ENCODE measurements at places on chromosomes 16 and 17.

- no peak for DNase-seq
These were observed 30.7 kb upstream of the BAHCC1 start for GRCh38 chr17:81364278-81365147.

DNA sequence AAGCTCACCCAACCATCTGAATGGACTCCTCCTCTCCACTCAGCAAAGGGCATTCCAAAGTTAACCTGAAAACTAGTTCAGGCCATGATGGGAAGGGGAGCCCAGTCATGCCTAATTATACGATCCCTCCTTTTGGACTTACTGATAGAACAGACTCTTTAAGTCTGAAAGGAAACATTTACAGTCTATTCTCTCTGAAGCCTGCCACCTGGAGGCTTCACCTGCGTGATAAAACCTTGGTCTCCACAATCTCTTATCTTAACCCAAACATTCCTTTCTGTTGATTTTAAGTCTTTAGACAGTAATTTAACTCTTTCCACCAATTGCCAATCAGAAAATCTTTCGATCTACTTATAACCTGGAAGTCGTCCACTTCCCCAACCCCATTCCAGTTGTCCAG, 9.0 kb upstream of the MPP2 start:
- no peak for DNase-seq

- peak; percentile 48 for DNase-seq
These were observed 5.9 kb downstream of the KDM6B start for GRCh38 chr17:7839876-7840261.

DNA sequence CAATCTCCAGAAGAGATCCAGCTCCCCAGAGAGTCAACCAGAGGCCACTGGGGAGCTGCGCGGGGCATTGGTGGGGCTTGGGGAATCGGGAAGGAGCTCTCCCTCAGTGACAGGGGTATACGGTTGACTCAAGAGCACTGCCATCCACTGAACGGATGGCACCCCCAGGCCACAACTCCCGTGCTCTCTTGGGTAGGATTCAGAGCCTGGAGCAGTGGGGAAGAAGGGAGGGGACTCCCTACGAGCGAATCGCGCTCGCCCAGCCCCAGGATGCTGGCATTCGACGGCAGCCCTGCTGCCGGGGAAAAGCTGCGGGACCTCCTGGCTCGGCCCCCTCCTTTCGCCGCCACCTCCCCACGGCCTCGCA, 473 bp upstream of the TPPP3 start:
- no peak for DNase-seq

DNA sequence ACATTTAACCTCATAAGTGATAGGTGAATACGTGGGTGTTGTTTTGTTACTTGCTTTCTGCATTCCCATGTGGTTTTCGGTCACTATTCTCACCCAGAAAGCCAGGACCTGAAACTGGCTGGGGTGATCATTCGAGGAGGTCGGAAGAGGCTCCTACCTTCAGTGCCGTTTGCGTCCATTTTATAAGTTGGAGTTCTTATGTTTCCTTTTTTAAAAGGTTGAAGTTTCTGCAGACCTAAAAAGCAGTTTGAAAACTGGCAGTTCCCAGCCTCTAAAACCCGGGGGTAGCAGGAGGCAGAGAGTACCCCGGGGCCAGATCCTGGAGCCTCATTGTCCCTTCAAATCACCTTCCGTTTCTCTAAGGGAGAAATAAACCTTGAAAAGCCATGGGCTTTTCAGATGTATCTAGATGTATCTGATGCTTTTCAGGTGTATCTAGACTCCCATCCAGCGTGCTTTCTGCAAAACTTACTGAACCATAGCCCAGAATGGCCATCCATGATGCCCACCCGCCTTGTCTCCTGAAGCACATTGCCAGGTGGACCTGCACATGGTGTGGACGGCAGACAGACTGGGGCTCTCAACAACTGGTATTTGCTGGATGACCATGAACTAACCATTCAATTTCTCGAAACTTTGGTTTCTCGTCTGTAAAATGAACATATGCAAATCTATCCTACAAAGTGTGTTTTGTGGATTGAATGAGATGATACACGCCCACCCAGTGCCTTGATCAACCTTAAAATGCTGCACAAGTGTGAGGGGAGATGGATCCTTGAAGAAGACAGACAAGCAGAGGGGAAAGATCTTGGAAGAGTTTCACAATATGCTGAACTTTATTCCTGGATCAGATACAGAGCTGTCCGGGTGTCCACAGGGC, 1.3 kb downstream of the NLRC5 start:
- DNase-seq: no peak

DNA sequence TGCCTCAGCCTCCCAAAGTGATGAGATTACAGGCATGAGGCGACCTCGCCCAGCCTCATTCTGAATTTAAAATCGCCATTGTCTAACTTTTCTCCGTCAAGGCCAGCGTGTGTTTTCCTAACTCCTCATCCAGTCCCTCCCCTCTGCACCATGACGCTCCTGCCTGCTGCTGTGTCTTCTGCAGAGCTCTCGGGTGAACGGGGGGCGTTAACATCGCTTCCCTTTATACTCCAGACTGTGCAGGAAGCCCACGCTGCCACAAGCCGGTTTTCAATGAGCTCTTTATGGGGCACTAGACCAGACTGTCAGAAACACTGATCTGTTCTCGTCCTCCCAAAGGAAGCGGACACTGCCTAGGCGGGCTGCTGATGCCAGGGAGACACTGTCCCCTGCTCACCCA, 13.2 kb downstream of the AANAT start:
- no peak for DNase-seq

GRCh38 chr16:15491411-15491810, 57.0 kb downstream of the BMERB1 start:
- DNase-seq: no peak

DNA sequence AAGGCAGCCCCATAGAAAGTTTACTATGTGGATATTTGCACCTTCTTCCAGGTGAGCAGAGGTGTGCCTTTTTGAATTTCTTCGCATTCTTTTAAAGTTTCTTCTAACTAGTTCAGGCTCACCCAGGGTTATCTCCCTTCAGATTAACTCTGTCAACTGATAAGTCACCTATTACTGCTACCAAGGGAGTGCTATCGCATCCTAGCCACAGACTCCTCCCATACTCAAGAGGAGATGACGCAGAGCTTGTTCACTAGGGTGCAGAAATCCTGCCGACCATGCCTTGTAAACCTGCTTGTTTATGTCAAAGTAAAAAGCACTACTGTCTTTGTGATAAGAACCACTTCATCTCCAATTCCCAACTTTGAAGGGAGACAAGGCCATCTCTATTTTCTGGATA, 390.1 kb downstream of the RBFOX1 start:
- no peak for DNase-seq

DNA sequence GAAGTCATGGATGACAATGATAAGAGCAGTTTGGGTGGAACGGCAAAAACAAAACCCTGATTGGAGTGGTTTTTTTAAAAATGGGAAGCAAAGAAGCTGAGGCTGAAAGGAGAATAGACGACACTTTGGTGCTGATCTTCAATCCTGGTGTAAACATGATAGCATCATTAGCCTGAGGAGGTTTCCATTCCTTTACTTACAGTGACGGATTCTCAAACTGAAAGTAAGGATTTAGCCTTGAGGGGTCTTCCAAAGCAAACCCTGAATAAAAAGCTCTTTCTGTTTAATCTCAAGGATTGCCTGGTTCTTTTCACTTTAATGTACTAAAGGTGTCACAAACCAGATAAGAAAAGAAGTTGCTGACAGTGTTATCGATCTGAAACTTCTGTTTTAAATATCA, 69.3 kb downstream of the KCNJ2 start:
- DNase-seq: no peak

DNA sequence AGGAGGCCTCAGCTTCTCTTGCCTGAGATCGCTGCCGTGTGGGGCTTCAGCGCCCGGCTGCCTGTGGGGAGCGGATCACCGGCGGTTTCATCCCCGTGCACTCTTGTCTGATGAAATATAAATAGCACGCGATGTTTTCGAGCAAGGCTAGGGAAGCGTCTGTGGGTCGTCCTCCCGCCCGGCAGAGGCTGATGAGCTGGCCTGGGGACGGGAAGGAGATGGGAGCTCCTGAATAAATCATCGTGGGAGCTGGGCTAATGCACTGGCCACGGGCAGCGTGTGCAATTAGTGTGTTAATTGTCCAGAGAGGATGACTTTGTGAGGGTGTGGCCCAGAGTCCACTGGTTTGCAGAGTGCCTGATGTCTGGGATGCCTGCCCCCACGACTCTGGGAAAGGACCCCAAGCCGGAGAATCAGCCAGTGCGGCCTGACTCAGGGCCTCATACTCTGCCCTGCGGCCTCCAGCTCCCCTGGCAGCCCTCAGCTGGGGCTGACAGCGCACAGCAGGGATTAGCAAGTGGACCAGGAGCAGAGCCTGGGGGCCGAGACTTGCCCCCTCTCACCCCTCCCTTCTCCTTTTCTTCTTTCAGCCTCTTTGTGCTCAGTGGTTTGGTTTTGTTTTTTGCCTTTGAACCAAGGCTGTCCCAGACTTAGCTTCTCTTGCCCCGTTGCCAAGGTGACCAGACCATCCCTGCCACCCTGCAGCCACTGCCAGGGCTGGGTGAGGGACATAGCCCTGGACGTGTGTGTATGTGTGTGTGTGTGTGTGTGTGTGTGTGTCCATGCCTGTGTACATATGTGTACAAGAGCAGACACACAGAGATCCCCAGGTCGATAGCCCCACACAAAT, 21.4 kb downstream of the KCNJ12 start:
- DNase-seq: peak; percentile 71

- peak; percentile 37 for DNase-seq
These were observed 3.3 kb downstream of the KRT37 start for GRCh38 chr17:41421116-41421515.
